HS-27A (cell line): ENCODE measurements at places on chromosomes 13 and 19.

DNA sequence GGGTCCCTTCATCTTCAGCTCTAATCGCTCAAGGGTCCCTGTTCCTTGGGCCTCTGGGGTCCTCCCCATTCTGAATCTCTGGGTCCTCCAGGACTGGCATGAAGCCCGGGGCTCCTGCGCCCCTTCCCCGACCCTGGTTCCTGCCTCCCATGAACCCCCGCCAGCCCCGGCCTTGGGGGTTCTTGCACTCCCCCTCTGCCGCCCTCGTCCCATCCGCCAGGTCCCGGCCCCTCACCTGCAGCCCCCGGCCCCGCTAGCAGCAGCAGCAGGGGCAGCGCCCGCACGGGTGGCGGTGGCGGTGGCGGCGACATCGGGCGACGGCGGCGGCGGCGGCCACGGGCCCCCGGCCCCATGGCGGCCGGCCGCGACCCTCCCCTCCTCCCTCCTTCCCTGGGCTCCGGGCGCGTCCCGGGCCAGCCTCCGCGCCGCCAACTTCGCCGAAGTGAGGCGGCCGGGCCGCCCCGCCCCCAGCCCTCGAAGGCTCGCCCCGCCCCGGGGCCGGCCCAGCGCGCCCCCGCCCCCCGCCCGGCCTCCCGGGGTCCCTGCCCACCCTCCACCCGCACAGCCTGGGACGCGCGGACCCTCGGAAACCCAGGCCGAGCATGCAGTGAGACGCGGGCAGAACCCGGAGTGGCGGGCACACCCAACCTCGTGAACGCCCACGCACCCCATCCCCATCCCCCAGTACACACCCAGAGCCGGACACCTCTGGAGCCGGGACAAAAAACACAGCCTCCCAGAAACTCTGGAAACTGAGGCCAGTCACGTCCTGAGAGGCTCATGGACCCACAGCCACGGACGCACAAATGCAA is at the start of gene NOTCH3:
Gene NOTCH3, minus strand, starts transcription at position 443 of the 812 bp plus-strand sequence. Its CDS starts 90 bp downstream, at position 353.
- DNase-seq: no peak

GRCh38 chr19:5326545-5326944 is 14.1 kb downstream of the PTPRS start:
- DNase-seq: no peak

GRCh38 chr19:39362682-39363657 is 20.7 kb downstream of the SAMD4B start:
- peak; percentile 36 for DNase-seq

- peak; percentile 84 for DNase-seq
Measured at GRCh38 chr13:109154966-109155761, 525.8 kb downstream of the MYO16 start.

DNA sequence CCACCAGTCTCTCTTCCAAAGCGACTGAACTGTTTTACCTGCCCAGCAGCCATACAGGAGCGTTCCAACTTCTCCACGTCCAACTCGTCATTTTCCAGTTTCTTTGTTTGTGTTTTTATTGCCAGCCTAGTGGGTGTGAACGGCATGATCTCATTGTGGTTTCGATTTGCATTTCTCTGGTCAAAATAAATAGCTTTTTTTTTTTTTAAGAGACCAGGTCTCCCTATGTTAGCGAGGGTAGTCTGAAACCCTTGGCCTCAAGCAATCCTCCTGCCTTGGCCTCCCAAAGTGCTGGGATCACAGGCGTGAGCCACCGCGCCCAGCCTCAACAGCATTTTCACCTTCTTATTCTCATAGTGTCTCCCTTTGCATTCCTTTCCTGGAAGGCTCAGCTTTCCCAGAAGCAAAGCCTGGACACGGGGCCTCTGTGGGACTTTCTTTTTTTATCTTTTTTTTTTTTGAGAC is 4.2 kb upstream of the JSRP1 start:
- no peak for DNase-seq

- no peak for DNase-seq
Measured at GRCh38 chr13:75812751-75813181, 176.6 kb downstream of the LMO7 start.

DNA sequence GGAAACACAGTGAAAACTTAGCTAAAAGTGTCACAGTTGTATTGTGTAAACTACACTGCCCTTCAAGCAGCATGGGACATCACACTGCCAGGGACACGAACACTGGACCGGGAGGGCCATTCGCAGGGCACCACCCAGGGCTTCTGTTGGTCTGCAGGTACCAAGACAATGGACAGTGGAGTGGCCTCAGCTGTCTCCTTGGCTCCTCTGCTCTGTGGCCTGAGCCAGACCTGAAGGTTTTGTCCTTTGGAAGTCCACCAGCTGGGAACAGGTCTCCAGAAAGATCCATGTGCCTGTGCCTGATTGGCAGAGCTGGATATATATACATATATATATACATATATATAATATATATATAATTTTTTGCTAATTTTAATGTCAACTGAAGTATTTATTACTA is 149.8 kb downstream of the ZNF536 start:
- DNase-seq: no peak

- DNase-seq: no peak
Measured at GRCh38 chr13:36192166-36192565, 22.2 kb downstream of the SOHLH2 start.

GRCh38 chr13:110225609-110226574 is 81.1 kb downstream of the COL4A1 start:
- DNase-seq: no peak

GRCh38 chr13:59459972-59460371 is 703.8 kb downstream of the DIAPH3 start:
- DNase-seq: no peak

GRCh38 chr13:102654756-102655155 is 40.1 kb downstream of the METTL21C start:
- DNase-seq: no peak

GRCh38 chr13:102873653-102874052 is 27.8 kb downstream of the ERCC5 start:
- DNase-seq: no peak

- DNase-seq: peak; percentile 31
Measured at GRCh38 chr13:64278493-64278892, 2862.8 kb upstream of the PCDH20 start.

- DNase-seq: no peak
Measured at GRCh38 chr13:109790942-109791605, 4.7 kb upstream of the IRS2 start.

GRCh38 chr13:40508127-40508526 is 158.3 kb downstream of the FOXO1 start:
- DNase-seq: no peak

DNA sequence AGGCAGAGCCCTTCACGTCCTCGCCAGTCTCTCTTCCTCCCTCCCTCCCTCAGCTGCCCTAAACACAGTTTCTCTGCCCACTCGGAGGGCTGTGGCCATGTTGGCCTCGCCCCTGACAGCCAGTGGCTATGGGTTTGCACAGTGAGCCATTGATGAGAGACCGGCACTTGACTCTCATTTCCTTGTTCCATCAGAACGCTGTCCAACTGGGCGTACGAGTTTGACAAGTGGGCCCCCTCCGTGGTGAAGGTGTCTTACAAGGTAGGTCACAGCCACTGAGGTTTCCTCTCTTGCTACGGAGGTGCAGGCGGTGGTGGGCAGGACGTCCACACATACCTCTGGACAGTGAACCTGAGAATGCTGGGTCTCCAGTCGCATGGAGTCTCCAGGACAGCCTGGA is 57.9 kb downstream of the SMARCA4 start:
- no peak for DNase-seq

GRCh38 chr13:22940090-22940710 is 240.6 kb upstream of the SGCG start:
- DNase-seq: no peak

GRCh38 chr13:110617321-110618072 is 2.2 kb downstream of the NAXD start:
- no peak for DNase-seq

DNA sequence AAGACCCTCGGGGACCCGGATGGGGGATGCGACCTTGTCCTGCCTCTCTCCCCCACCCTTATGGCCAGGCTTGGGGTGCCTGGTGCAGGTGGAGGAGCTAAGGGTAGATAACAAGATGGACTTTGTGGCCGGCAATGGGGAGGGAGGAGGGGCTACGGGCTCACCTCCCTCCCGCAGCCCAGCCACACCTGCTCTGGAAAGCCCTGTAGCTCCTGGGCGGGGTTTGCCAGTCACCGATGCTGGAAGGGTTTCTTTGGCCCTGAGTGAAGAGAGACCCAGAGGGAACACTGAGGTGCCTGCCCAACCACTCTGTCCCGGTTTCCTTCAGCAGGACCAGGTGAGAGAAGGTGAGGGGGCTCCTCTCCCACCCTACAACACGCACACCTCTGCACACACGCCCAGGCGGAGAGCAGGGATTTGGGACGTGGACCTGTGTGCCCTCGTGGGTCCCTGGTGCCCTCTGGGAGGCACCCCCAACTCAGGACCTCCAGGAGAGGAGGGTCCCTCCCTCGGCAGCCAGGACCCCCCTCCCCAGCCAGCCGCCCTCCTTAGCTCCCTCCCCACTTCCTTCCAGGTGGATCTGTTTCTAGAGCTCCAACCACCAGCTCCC is at the start of gene FUT2:
Gene FUT2, plus strand, starts transcription at position 229 of the 610 bp plus-strand sequence. CDS start 6,986 bp downstream, outside the sequence.
- DNase-seq: no peak

DNA sequence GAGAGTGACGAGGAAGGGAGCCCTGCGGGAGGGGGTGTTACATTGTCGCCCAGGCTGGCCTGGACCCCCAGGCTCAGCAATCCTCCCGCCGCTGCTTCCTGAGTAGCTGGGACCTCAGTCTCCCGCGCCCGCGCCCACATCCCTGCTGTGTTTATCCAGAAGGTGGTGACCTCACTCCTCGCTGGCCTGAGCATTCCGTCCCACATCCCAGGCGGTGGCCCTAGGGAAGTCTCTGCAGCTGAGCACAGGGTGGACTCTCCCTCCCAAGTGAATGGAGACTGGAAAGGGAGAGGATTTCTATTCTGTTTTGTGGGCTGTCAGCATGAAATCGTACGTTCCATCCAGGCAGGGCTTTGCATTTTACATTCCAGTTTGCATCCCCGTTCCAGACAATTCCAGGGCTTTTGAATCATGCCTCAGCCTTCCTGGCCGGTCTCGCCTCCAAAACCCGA is 401 bp upstream of the ZNF765 start:
- DNase-seq: peak; percentile 79

- no peak for DNase-seq
Measured at GRCh38 chr13:29125191-29125933, 305.2 kb downstream of the MTUS2 start.

DNA sequence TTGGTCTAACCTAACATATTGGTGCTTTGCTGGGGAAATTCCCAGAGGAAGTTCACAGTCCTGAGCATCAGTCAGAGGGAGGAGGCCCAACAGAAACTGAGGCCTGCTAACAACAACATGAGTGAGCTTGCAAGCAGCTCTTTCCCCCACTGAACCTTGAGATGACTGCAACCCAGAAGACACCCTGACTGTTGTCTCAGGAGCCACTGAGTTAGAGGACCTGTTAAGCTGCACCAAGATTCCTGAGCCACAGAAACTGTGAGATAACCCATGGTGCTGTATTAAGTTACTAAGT is 193.2 kb upstream of the UBL3 start:
- no peak for DNase-seq

DNA sequence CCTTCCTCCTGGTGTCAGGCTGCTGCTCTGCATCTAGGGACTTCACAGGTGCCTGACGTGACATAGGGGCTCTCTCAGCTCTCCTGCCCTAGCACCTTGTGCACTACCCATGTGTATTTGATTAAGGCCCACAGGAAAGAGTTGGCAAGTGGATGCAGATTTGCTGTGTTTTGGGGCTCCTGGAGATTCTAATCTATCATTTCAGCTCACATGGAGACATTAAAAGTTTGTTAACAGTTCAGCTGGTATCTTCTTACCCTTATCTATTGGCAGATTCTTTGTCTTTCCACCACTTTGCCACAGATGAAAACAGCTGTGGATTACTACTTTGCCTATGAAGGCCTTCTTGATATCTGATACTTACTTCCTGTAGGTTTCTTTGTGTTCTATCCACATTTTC is 41.9 kb downstream of the WASF3 start:
- no peak for DNase-seq
